ENCODE measurements at places on chromosomes 6 and 20.
A peak's percentile ranks its signal among the peaks of the same experiment; 100 is the strongest.

DNA sequence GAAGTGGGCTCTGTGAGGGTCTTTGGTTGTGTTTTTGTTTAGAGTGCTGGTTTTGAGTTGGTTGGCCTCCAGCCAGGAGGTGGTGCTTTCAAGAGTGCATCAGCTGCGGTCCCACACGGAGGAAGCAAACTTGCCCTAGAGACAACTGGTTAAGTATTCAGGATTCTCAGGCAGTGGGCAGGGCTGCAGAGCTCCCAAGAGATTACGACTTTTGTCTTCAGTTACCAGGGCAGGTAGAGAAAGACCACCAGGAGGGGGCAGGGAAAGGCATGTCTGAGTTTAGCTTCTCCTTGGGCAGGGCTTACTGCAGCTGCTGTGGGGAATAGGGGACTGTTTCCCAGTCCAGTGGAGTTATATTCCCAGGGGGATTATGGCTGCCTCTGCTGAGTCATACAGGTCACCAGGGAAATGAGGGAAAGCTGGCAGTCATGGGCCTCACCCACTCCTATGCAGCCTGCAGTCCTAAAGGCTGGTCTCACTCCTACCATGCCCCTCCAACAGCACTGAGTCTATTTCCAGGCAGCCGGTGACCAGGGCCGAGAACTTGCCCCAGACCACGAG is 64.3 kb downstream of the TTI1 start:
- DNase-seq: no peak

GRCh38 chr20:46302106-46302505 is 6.2 kb downstream of the CDH22 start:
- no peak for DNase-seq

- no peak for DNase-seq
Observed at GRCh38 chr6:114312931-114313330, 29.9 kb downstream of the HS3ST5 start.

GRCh38 chr6:71239694-71240093 is 48.9 kb upstream of the OGFRL1 start:
- DNase-seq: no peak

DNA sequence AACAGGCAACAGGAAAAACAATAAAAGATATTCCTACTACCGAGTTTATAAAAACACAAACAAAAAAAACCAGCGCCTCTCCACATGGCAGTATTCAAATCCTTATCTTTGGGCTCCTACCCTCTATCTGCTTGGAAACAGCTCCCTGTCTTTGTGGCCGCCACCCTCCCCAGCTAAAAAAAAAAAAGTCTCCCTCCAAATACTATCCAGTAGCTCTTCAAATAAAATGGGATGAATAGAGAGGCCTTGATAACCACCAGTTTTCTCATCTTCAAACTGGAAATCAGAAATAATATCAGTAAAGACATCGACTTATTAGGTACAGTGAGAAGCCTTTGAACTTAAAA is 96.2 kb downstream of the PSMG4 start:
- DNase-seq: no peak

DNA sequence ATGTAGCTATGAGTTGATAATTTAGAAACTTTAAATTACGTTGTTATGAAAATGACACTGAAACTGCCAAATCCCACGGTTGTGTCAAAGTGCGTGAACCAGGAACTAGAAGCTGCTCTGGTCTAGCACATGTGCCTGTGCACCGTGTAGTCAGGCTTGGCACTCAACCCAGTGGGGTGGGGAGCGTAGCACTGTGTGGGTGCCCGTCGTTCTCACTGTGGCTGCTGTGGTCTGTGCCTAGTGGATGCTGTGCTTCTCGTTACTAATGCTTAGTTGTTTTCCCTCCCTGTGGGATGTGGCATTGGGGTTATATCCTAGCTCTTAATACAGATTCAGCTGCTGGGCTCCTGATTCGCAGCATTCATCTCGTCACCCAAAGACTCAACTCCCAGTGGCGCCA is 46.2 kb upstream of the ADIG start:
- DNase-seq: no peak

DNA sequence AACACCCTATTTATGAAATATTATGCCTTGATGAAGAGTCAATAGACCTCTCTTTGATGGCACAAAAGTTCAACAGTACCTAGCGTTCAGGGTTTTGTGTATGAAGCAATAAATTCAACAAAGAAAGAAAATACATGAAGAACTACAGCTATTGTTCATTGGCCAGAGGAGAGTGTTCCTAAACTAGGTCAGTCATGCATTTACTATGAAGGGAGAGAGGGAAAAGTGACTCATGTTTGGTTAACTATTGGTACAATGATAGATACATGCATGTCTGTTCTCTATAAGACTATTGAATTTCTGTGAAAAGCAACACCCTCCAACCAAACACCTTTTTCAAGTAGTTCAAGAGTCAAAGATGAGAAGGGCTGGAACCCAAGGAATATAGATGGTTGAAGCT is 50.7 kb downstream of the CLIC5 start:
- DNase-seq: no peak

GRCh38 chr6:17870300-17871188 is 116.9 kb downstream of the KIF13A start:
- DNase-seq: no peak

DNA sequence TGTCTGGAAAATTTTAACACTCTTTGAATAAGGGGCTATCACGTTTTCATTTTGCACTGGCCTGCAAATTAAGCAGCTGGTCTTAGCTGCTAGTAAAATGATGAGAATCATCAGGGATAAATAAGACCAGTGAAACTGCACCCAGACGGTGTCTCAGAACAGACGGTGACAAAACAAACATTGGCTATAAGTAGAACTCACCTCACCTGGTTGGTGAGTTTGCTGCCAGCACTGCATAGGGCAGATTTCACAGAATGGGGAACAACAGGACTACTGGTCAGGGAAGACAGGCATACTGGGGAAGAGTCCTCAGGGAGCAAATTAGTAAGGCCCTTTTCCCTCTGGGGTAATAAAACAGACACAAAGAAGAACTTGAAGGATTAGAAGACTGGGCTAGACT is 175.9 kb upstream of the CITED2 start:
- no peak for DNase-seq

DNA sequence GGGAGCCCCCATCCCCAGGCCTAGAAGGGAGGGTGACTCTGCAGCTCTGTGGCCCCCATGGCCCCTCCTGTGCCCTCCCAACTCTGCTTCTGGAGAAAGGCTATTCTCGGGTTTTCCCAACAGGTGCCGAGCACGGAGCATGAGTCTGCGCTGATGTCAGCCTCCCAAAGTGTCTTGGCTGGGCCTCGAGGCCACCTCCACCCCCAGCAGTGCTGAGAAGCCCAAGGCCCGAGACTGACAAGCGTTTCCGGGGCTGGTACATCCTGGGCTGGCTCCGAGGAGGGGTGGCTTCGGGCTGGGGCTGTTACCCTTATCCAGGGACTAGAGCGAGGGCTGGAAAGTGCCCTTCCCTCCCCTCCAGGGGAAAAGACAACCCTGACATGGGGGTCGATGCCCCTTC is 60.2 kb upstream of the GATA5 start:
- no peak for DNase-seq

DNA sequence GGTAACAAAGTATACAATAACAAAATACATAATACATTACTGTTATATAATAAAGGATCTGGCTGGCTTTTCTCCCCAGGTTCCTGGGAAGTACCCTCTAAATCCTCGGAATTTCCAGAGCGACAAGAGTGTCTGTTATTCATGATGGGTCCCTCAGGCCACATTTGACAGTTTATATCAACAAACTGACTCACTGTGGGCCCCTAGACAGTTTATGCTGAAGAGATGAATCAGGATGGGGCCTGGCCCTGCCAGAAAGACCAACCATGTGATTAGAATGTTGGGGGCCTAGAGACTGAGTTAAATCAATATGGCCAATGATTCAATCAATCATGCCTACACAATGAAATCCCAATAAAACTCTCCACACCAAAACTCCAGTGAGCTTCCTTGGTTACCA is 13.5 kb downstream of the USP45 start:
- no peak for DNase-seq

DNA sequence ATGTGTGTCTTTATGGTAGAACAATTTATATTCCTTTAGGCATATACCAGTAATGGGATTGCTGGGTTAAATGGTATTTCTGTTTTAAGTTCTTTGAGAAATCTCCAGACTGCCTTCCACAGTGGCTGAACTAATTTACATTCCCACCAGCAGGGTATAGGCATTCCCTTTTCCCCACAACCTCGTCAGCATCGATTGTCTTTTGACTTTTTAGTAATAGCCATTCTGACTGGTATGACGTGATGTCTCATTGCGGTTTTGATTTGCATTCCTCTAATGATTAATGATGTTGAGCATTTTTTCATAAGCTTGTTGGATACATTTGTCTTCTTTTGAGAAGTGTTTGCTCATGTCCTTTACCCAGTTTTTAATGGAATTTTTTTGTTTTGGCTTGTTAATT is 5.3 kb upstream of the TASP1 start:
- DNase-seq: no peak

GRCh38 chr20:62878244-62879038 is 16.8 kb upstream of the TCFL5 start:
- no peak for DNase-seq

GRCh38 chr6:90086517-90086916 is 192.2 kb downstream of the GJA10 start:
- DNase-seq: no peak

DNA sequence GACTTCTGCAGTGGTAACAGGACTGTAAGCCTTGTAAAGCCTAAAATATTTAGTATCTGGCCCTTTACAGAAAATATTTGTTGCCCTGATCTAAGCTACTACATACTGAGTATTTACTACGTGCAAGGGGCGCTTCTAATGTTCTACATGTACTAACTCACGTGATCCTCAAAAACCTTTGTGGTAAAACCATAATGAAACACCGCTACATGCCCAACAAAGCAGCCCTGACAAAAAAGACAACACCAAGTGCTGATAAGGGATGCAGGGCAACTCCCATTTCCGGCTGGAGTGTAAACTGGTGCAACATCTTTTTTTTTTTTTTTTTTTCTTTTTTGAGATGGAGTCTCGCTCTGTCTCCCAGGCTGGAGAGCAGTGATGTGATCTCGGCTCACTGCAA is 85.0 kb downstream of the SULF2 start:
- DNase-seq: no peak

GRCh38 chr6:70527071-70527737 is 39.5 kb upstream of the SDHAF4 start:
- DNase-seq: no peak

- DNase-seq: no peak
Observed at GRCh38 chr20:54054516-54054915, 15.9 kb downstream of the BCAS1 start.

DNA sequence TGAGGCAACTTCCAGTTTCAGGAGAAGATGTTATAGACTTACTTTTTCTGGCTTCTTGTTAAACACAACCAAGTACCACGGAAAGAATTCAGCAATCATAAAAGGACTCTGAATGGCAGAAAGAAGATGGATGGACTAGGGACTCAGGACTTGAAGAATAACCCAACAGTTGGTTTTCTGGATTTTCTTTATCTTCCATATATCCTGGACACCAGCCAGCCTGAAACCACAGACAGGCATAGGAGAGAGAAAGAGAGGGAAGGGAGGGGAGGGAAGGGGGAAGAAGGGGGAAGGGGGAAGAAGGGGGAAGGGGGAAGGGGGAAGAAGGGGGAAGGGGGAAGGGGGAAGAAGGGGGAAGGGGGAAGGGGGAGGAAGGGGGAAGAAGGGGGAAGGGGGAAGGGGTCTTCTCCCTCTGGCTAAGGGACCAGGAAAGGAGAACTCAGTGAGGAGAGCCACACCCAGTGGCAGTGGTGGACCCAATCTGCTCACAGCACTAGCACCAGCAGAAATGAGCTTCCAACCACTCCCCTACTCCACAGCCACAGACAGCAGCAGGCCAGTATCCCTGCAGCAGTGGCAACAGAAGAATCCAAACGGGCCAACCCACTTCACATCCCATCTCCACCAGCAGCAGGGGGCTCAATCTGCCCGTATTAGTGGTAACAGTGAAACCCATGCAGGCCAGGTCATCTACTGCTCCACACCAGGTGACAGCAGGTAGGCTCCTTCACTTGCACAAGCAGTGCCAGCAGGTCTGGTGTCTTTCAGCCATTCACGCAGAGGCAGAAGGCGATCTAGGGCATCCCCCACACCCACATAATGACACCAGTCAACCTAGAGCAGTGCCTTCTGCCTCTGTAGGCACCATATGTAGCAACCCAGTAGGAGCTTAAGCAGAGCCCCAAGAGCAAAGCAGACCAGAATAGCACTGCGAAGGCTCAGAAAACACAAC is 78.6 kb downstream of the TRMT6 start:
- DNase-seq: no peak

GRCh38 chr6:158926414-158926813 is 73.6 kb downstream of the RSPH3 start:
- no peak for DNase-seq

- no peak for DNase-seq
Observed at GRCh38 chr20:56343861-56344381, 14.9 kb upstream of the FAM210B start.

DNA sequence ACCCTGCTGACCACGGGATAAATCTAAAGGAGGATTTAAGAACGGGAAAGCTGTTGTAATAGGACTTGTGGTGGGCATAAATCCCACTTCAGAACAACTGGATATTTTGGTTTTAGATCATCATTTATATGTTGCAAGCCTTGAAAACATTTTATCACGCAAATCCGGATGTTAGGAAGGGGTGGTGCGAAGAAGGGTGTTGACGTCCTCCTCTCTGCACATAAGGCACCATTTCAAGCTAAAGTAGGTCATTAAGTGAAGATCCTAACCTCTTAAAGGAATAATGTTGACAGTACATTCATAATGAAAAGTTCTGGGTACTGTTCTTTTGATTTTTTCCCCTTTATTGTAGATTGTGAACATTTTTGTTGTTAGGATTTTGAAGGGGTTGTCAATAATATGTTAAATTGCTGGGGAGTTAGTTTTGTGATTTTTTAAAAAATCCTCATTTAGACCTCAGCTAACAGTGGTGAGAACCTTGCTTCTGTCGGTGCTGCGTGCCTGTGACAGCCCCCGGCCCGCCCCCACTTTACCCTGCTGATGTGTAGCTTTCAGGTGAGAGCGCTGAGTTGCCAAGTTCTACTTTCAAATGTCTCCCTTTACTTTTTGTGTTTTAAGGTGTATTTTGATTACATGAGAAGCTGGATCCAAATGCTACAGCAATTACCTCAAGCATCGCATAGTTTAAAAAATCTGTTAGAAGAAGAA is 88.8 kb downstream of the MAP3K4 start:
- no peak for DNase-seq

DNA sequence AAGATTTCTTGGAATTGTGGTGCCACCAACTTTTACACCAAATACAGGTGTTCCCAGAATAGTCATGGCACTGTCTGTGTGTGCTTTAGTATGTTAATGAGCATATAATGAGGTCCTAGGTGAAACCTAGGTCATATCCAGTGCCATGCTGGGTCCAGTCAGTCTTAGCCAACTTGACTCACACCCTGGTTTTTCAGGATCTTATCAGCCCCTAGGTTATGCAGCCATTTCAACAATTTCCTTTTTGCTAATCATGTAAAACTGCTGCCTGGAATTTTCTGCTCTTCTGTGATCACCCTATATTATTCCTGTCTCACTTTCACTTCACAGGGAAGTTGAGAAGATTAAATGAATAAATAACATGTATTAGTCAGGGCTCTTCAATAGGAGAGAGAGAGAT is 23.7 kb downstream of the SDHAF4 start:
- DNase-seq: no peak

- DNase-seq: no peak
Observed at GRCh38 chr6:1624851-1625781, 15.4 kb downstream of the FOXC1 start.

GRCh38 chr20:36155629-36155971 is 1.1 kb downstream of the EPB41L1 start:
- no peak for DNase-seq

GRCh38 chr20:52425701-52426100 is 234.1 kb upstream of the ZFP64 start:
- DNase-seq: no peak

- peak; percentile 92 for DNase-seq
Observed at GRCh38 chr20:8812817-8813216, 256.1 kb upstream of the PLCB4 start.

Measured in NCI-H2029 treated with DMSO at 0.1 percent for 48 hours (cell line).